ENCODE measurements at places on chromosomes 4 and X.

- DNase-seq, result no peak
Observed at GRCh38 chr4:142614621-142615323, 231.3 kb downstream of the INPP4B start.

- DNase-seq, result no peak
Observed at GRCh38 chr4:33306131-33306530, 2586.0 kb downstream of the PCDH7 start.

GRCh38 chrX:114906984-114907510, 110.4 kb downstream of the IL13RA2 start:
- DNase-seq, result no peak

GRCh38 chrX:323721-324628, 5.4 kb upstream of the GTPBP6 start:
- no peak for DNase-seq

DNA sequence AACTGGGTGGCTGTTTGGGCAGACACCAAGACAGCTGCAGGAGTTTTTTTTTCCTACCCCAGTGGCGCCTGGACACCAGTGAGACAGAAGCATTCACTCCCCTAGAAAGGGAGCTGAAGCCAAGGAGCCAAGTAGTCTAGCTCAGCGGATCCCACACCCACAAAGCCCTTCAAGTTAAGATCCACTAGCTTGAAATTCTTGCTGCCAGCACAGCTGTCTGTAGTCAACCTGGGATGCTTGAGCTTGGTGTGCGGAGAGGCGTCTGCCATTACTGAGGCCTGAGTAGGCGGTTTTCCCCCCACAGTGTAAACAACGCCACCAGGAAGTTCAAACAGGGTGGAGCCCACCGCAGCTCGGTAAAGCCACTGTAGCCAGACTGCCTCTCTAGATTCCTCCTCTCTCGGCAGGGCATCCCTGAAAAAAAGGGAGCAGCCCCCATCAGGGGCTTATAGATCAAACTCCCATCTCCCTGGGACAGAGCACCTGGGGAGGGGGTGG, 171.4 kb downstream of the ARHGEF9 start:
- no peak for DNase-seq

DNA sequence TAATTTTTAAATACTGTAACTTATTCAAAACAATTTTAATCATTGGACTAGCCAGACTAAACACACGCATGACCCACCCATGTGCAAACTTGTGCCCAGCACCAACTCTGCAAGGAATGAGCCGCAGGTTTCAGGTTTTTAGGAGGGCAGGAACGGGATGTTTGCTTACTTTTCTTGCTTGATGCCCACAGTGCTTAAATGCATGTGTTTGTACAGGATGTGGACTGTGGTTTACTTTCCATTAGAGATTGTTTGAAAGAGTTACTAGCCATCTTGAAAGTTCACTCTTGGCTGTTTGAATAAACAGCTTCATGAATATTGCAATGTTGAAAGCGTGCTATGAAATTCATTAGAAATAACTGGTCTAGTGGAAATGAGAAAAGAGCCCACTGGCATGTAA, 83.3 kb downstream of the STK32B start:
- no peak for DNase-seq

DNA sequence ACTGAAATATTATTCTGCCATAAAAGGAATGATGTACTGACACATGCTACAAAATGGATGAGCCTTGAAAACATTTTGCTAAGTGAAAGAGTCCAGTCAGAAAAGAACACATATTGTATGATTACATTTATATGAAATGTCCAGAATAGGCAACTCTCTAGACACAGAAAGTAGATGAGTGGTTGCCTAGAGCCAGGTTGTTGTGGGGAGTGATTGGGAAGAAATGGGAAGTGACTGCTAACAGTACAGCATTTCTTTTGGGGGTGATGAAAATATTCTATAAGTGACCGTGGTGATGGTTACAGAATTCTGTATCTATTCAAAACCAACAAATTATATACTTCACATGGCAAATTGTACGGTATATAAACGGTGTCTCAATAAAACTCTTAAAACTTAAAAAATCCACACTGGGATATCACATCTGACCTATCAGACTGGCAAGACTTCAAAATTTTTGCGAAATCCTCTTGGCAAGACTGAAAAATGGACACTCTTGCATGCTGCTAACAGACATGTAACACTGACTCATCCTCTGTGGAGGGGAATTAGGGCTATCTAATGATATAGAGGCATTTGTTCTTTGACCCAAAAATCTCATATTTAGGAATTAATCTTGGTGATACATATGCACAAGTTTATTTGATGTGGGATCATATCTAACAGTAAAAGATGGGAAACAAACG, 71.8 kb downstream of the FAM13A start:
- DNase-seq, result no peak

DNA sequence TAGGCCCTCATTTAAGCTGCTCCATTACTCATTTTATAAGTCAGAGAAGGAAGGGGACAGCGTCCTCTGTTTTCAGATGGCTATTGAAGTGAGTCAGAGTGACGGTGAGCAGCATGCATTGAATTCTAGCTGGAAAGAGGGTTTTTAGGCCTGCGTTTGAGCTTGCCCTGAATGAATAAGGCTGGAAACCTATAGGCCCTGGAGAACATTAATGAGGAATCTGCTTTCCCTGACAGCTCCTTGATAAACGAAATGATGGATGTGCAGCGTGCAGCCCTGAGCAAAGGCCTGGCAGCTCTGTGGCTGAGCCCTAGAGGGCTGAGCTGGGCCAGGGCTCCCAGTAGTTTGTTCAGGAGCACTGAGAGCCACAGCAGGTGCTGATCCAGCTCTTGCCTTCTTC, 33.4 kb downstream of the TBL1X start:
- DNase-seq, result no peak

- no peak for DNase-seq
Observed at GRCh38 chr4:186621959-186622553, 66.7 kb upstream of the MTNR1A start.

DNA sequence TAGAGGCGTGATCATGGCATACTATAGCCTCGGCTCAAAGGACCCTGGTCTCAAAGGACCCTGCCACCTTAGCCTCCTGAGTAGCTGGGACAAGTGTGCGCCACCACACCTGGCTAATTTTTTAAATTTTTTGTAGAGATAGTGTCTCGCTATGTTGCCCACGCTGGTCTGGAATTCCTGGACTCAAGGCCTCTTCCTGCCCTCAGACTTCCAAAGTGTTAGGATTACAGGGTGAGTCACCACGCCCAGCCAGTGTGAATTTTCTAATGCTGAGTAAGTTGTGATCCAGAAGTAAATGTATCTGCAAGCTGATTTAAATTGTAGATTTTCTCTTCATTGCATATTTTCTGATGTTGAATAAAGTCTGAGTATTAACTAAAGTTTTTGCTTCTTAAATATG, 2.6 kb upstream of the ZNF674 start:
- DNase-seq, result no peak

- DNase-seq, result no peak
Observed at GRCh38 chrX:6852869-6853268, 294.6 kb upstream of the STS start.

GRCh38 chr4:74570095-74570494, 125.2 kb downstream of the AREG start:
- no peak for DNase-seq
